H1 (cell line): ENCODE measurements at places on chromosomes 7 and 10. TPM values are rescaled to one million over a fixed set of nuclear protein-coding genes. Genes with fewer than 3 reads are reported as not detected.

COL17A1 gene
- 0.37 and 1.9 TPM in 2 replicates for total RNA-seq

HBP1 gene
- total RNA-seq, result 29.2 and 37.3 TPM in 2 replicates

CAV1 gene
- total RNA-seq, result 21.8 and 22.8 TPM in 2 replicates

HELLS gene
- 353 and 371 TPM in 2 replicates for total RNA-seq

OR2A42 gene
- not detected in 2 replicates for total RNA-seq

SLC18A3 gene
- 0.13 TPM in 1 of 2 replicates, not detected in the other for total RNA-seq

ZNF727 gene
- not detected in 2 replicates for total RNA-seq

- no peak overlapping the region for H3K4me3 ChIP-seq
- no peaks in the 10 kb centered on the region for H3K27me3 ChIP-seq
- no peaks in the 10 kb centered on the region for H3K36me3 ChIP-seq
Measured at GRCh38 chr10:21337171-21337792, 188.2 kb downstream of the SKIDA1 start.

DNA sequence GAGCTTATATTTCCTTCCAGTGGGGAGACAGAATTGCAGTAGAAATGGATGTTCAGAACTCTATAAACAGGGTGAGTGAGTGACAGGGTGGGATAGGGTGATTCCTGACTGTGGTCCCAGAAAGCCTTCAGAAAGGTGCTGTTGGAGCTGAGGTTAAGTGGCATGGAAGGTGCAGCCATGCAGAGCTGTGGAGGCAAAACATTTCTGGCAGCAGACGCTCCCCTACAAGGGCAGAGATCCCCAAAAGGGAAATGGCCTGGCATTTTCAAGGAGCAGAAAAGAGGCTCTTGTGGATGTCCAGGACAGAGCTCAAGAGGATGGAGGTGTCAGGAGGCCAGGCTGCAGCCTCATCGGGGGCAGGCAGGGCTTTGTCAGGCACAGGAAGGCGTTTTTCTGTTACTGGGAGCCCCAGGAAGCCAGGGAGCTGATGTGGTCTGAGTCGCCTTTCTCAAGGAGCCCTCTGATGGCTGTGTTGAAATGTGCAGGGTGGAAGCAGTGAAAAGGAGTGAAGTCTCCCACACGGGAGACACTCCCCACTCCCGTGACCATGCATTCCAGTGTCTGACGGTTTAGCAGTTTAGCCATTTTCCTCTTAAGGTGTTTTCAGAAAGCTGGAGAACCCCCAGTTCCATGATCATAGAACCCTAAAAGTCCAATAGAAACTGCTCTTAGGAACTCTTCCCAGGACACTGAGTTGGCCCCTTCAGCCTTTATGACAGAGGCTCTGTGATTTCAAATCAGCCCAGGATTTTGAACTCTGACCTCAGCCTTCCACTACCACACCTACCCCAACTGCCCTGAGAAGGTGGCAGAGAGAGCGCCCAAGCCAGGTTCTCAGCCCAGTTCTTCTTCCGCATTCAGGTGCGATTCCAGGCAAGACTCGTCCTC is 96.2 kb downstream of the C10orf105 start:
- H3K36me3 ChIP-seq, result no peaks in the 10 kb centered on the region
- H3K4me1 ChIP-seq, result peaks cover 28% of the 10 kb centered on the region
- H3K27ac ChIP-seq, result no peak overlapping the region

GRCh38 chr10:71881647-71882355 is 30.8 kb upstream of the PSAP start:
- H3K27me3 ChIP-seq, result no peaks in the 10 kb centered on the region
- H3K4me1 ChIP-seq, result no peaks in the 10 kb centered on the region; the same call in 1 of the 2 replicates
- no peak overlapping the region for H3K4me3 ChIP-seq
- no peaks in the 10 kb centered on the region for H3K36me3 ChIP-seq
- no peak for DNase-seq

- no peaks in the 10 kb centered on the region for H3K4me1 ChIP-seq
- H3K27me3 ChIP-seq, result no peaks in the 10 kb centered on the region
- H3K27ac ChIP-seq, result no peak overlapping the region
- H3K36me3 ChIP-seq, result no peaks in the 10 kb centered on the region
- DNase-seq, result no peak
- H3K4me3 ChIP-seq, result no peak overlapping the region
Measured at GRCh38 chr10:20988357-20988983, 91.4 kb upstream of the NEBL start.

DNA sequence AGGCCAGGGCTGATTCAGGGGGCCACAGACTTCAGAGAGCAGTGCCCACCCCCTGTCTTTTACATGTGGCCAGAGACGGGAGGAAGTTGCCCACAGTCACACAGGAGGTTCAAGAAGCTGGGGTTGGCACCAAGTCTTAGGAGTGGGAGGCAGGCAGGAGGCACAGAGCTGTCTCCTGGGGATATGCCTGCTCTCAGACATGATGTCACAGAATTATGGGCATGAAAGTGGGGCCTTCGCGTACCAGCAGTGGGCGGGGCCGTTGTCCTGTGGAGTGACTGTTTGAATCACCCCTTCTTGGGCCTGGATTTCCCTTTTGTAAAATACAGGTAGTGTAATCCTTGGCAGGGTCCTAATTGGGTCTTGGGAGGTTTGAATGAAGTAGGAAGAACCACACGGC is 81.2 kb upstream of the PPIF start:
- H3K27me3 ChIP-seq, result no peaks in the 10 kb centered on the region
- H3K36me3 ChIP-seq, result no peaks in the 10 kb centered on the region
- DNase-seq, result no peak
- H3K4me1 ChIP-seq, result no peaks in the 10 kb centered on the region

GRCh38 chr7:43589728-43590127 is 6.8 kb downstream of the STK17A start:
- H3K4me1 ChIP-seq, result 0 out of 2 replicates have a peak, but pooled peaks cover 2% of the 10 kb centered on the region
- no peak overlapping the region for H3K27ac ChIP-seq
- H3K4me3 ChIP-seq, result no peak overlapping the region
- DNase-seq, result no peak
- H3K27me3 ChIP-seq, result no peaks in the 10 kb centered on the region

GRCh38 chr7:108112683-108113082 is 17.5 kb downstream of the LAMB4 start:
- no peaks in the 10 kb centered on the region for H3K4me1 ChIP-seq
- DNase-seq, result no peak
- no peaks in the 10 kb centered on the region for H3K27me3 ChIP-seq
- no peak overlapping the region for H3K4me3 ChIP-seq

GRCh38 chr7:36238138-36238537 is 85.1 kb downstream of the EEPD1 start:
- no peak overlapping the region for H3K4me3 ChIP-seq
- DNase-seq, result no peak
- no peaks in the 10 kb centered on the region for H3K27me3 ChIP-seq
- no peak overlapping the region for H3K27ac ChIP-seq
- H3K36me3 ChIP-seq, result no peaks in the 10 kb centered on the region

- no peaks in the 10 kb centered on the region for H3K4me1 ChIP-seq
- no peaks in the 10 kb centered on the region for H3K27me3 ChIP-seq
- no peak overlapping the region for H3K4me3 ChIP-seq
- H3K36me3 ChIP-seq, result no peaks in the 10 kb centered on the region; the same call in 1 of the 2 replicates
Measured at GRCh38 chr10:369684-370448, 234.6 kb downstream of the ZMYND11 start.

GRCh38 chr7:139829025-139829774 is at the start of gene TBXAS1:
Gene TBXAS1 (plus strand): TSS chr7:139829264. CDS start chr7:139829391, 127 bp downstream.
- no peak within 1 kb of the TSS for H3K4me3 ChIP-seq
- no peaks in the 10 kb centered on the region for H3K36me3 ChIP-seq

DNA sequence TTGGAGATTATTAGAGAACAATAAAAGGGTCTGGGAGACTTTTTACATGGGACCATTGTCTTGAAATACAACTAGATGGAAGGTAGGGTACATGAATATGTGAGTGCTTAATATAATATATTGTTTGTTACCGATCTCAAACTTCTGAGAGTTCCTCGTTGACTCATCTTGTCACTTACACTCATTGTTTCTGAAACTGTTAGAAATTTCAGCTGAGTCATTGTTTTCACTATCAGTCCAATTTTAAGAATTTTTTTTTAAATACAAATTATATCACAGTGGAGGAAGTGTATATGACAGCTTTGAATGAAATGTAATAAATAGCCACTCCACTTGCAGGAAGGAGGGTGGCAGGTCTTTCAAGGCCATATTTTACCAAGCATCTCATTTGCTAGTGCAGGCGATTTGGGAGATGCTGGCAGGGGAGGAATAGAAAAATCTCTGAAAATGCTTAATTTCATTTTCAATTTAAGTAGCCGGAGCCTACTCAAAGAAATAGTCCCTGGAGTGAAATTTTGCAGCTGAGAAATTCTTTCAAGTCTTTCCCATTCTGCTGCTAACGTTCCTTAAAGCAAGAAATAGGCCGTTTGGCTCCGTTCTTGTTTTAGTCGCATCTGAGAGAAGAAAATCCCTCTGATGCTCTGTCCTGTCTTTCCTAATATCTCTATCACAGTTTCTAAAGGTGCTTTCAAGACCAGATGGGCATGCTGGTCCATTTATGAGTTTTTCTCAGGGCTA is 1404.2 kb upstream of the CELF2 start:
- no peak overlapping the region for H3K27ac ChIP-seq
- H3K36me3 ChIP-seq, result no peaks in the 10 kb centered on the region
- no peak overlapping the region for H3K4me3 ChIP-seq
- no peaks in the 10 kb centered on the region for H3K27me3 ChIP-seq
- no peaks in the 10 kb centered on the region for H3K4me1 ChIP-seq
- no peak for DNase-seq

GRCh38 chr10:54866666-54867065 is 65.6 kb upstream of the PCDH15 start:
- no peaks in the 10 kb centered on the region for H3K4me1 ChIP-seq
- no peak overlapping the region for H3K4me3 ChIP-seq
- H3K27me3 ChIP-seq, result peaks cover 1% of the 10 kb centered on the region
- no peaks in the 10 kb centered on the region for H3K36me3 ChIP-seq
- no peak overlapping the region for H3K27ac ChIP-seq
- no peak for DNase-seq

DNA sequence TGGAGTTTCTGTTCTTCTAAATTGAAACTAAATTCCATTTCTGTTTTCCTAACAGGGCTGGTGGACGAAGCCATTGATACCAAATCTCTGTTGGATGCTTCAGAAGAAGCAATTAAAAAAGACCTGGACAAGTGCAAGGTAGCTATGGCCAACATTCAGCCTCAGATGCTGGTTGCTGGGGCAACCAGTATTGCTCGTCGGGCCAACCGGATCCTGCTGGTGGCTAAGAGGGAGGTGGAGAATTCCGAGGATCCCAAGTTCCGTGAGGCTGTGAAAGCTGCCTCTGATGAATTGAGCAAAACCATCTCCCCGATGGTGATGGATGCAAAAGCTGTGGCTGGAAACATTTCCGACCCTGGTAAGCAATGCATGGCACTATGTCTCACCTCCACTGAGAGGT is 45.6 kb downstream of the AP3M1 start:
- H3K4me1 ChIP-seq, result no peaks in the 10 kb centered on the region
- peaks cover 75% of the 10 kb centered on the region for H3K36me3 ChIP-seq
- no peak for DNase-seq
- no peak overlapping the region for H3K27ac ChIP-seq
- no peak overlapping the region for H3K4me3 ChIP-seq
- H3K27me3 ChIP-seq, result no peaks in the 10 kb centered on the region

DNA sequence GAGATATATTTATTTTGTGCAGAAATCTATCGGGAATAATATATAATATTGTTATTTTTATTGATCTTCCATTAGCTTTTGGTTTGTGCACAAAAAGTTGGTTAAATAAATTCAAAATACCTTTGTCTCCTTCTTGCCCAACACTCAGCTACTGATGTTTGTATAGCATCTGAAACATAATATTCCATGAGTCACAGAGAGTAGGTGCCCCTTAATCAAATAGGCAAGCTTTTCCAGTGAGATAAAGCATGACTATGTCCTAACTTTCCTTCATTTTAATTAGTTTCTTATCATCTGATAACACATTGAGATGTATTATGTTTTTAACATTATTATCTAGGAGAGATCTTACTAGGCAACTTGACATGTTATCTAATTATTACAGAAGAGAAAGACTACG is 432.2 kb downstream of the KIF20B start:
- H3K4me3 ChIP-seq, result no peak overlapping the region
- no peaks in the 10 kb centered on the region for H3K27me3 ChIP-seq
- peaks cover 3% of the 10 kb centered on the region; the same call in 1 of the 2 replicates for H3K36me3 ChIP-seq
- no peak overlapping the region for H3K27ac ChIP-seq
- H3K4me1 ChIP-seq, result no peaks in the 10 kb centered on the region

GRCh38 chr10:133347710-133348517 is 741 bp downstream of the PRAP1 start:
- no peak for DNase-seq
- H3K27ac ChIP-seq, result no peak overlapping the region
- H3K4me1 ChIP-seq, result peaks cover 5% of the 10 kb centered on the region; the same call in 1 of the 2 replicates
- H3K4me3 ChIP-seq, result no peak overlapping the region
- no peaks in the 10 kb centered on the region for H3K36me3 ChIP-seq
